CD4-positive, alpha-beta T cell treated with Interleukin-15 for 4 hours (primary cell): ENCODE measurements at places on chromosomes 6 and 20.

DNA sequence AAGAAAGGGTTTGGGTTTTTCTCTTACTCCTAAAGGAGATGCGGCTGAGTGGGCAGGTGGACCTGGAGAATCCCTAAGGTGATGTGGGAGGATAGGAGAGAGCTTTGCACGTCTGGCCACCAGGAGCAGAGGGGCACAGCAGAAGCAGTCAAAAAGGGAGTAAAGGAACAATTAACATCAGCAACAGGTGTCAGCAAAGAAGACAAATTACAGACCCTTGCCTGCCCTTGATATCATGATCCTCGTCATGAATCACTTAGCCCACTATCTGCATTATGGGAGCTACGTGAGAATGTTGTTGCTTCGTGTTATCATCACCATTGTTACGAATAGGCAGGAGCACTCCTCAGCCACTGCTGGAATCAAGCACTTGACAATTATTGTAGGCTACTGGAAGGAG lies 25.5 kb upstream of the ARG1 start:
- no peak for DNase-seq

DNA sequence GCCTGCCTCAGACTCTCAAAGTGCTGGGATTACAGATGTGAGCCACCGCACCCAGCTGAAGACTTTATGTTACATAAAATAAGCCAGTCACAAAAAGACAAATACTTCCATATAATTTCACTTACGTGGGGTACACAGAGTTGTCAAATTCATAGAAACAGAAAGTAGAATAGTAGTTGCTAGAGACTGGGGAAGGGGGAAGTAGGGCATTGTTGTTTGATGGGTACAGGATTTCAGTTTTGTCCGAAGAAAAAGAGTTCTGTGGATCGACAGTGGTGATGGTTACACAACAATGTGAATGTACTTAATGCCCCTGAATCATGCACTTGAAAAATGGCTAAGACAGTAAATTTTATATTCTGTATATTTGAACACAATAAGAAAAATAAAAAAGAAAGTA lies 41.6 kb upstream of the ANKEF1 start:
- no peak for DNase-seq

DNA sequence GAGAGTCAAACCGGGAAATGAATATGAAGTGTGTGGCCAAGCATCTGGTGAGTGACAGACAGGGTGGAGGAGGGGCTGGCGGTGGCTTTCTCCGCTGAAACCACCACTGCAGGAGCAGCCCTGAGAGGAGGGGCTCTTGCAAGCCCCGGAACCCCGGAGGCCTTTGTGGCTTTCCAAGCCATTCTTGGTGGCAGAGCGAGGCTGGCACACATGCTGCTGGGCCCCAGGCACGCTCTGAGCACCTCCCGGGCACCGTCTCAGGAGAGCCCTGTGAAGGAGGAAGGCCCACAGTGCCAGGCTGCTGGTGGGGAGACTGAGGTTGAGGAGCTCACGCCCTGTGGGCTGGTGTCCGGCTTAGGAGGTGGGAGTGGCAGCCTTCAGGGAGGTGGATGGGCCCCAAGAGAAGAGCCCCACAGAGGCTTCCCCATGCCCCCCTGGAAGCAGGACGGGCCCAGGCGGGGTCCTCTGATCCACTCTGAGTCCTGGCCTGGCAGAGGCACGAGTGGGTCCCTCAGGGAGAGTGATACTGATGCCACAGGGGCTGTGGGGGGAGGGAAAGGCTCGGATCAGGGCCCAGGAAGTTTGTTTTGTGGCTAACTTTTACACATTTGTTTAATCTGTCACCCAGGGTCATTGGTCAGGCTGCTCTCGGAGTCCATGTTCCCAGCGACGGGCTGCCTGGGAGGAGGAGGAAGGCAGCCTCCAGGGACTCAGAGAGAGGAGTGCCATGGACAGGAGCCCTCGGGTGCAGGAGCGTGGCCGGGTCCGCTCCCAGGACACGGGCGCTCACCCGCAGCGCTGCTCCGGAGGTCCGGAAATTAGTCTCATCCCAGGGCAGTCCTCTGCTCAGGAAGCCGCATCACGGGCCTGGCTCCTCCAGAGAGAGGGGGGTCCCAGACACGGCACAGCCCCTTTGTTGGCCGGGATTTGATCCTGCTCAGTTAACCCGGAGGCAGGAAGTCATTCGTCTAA lies 170.7 kb downstream of the ERMARD start:
- DNase-seq: peak; percentile 1

GRCh38 chr6:1522779-1523178 lies 86.9 kb upstream of the FOXC1 start:
- DNase-seq: no peak

- no peak for DNase-seq
These were observed 113.9 kb downstream of the ADAT2 start for GRCh38 chr6:143336446-143337152.

- no peak for DNase-seq
These were observed 62.2 kb upstream of the SLC22A16 start for GRCh38 chr6:110538416-110539160.

GRCh38 chr6:81962198-81962597 lies 209.7 kb upstream of the TENT5A start:
- DNase-seq: no peak

- DNase-seq: no peak
These were observed 65.2 kb upstream of the CCN2 start for GRCh38 chr6:132016396-132016795.

DNA sequence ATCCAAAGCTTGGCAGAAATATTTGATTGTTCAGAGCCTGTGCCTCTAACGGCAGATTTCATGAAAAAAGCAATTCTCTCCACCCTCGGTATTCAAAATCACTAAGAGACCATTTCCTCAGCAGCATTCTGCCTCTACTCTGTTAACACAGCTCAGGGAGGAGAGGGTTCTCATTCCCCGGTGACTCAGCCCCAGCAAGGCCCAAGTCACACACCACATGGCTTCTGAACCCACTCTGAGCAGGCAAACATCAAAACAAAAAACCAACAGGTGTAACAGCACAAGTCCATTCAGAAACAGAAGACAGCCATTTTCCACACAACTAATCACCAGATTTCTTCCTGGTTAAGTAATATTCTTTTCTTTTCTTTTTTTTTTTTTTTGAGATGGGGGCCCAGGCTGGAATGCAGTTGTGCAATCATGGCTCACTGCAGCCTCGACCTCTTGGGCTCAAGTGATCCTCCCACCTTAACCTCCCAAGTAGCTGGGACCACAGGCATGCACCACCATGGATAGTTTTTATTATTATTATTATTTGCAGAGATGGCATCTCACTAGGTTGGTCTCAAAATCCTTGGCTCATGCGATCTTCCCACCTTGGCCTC lies 55.4 kb downstream of the GFOD1 start:
- DNase-seq: peak; percentile 47
